Caki2 (cell line): ENCODE measurements at places on chromosomes 1 and 21. TPM values are rescaled to one million over a fixed set of nuclear protein-coding genes. Genes with fewer than 3 reads are reported as not detected.

- DNase-seq: no peak
These were observed 96.6 kb downstream of the SEC16B start for GRCh38 chr1:177873238-177873637.

DNA sequence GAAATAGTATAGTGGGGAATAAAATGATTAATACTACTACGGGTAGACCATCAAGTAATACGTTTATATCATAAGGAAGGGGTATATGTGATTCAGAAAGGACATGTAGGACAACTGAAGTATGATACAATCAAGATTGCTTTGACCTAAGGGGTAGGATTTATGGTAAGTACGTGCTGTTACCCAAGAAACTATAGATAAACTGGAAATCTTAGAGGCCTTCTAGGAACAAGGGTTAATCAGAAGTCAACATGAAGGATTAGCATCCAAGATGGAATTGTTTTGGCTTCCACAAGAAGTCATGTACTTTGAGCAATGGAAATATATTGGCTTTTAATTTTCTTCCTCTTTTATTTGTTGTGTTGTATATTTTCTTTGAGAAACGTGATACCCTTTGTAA is 13.2 kb upstream of the ZMYM4 start:
- no peak for DNase-seq

DNA sequence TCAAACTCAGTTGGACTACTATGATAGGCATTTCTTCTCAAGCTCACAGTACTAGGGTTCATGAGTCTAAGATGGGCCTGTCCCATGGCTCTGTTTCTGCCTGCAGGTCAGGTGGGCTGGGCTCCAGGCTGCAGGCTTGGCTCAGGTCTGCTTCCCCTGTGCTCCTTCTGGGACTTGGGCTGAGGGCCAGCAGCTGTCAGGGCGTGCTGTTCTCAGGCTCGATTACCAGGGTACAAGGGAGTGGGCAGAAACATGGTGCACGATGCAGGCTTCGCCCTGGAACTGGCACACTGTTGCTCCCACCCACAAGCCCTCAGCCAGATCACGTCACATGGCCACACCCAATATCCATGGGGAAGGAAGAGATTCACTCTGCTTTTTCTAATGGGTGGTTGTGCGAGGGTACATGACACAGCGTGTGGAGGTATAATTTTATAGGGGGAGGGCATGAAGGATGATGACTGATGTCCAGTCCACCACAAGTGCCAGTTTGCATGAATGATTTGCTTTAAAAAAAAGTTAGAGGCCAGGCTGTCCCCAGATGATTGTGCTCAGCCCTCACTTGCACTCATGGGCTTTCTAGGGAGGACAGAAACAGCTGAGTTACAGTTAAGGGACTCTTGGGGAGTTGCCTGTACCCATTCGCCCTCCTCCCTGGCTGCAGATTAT is 118.0 kb downstream of the ACTL8 start:
- DNase-seq: no peak

- DNase-seq: no peak
These were observed 11.9 kb upstream of the TAL1 start for GRCh38 chr1:47243910-47244309.

DNA sequence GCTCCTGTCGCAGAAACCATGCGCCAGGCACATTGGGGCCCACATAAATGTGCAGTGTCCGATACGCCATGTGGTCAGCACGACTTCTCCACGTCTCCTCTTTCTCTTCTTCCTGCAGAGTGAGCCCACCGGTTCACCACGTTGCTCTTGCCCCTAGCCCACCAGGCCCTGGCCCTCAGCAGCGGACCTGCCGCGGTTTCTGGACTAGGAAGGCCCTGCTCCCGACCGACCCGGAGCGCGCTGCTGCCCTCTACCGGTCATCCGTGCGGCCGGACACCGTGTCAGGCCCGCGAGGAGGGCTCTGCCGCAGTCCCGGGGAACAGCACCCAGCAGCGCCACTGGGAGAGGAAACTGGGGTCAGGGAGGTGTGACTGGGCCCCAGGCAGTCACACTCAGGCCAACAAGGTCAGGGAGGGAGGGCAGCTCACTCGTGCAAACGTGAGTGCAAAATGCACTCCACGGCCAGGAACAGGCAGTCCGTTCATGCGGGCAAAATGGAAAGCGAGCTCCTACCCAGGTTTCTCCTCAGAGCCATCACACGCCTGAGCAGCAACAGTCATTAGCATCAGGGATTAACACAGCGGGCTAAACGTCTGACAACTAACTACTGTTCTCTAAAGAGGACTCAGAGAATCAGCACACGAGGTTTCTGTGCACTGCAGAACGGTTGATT is 13.7 kb downstream of the TLR5 start:
- DNase-seq: no peak

- DNase-seq: no peak
These were observed 214.4 kb downstream of the SLC35F3 start for GRCh38 chr1:234118911-234119310.

- DNase-seq: no peak
These were observed 70.4 kb downstream of the MPZL1 start for GRCh38 chr1:167792188-167792565.

- DNase-seq: no peak
These were observed 55.9 kb downstream of the C1orf87 start for GRCh38 chr1:60017508-60018205.

GRCh38 chr1:68103884-68104554 is 53.6 kb upstream of the DIRAS3 start:
- DNase-seq: no peak

GRCh38 chr1:24155011-24155782 is 12.3 kb upstream of the IL22RA1 start:
- no peak for DNase-seq

IRF6 gene
- not detected in 2 replicates for total RNA-seq

FCRL2 gene
- not detected in 2 replicates for total RNA-seq

GNG12 gene
- total RNA-seq: 41.9 and 60.4 TPM in 2 replicates

UMODL1 gene
- not detected in 2 replicates for total RNA-seq

CD101 gene
- total RNA-seq: 0.30 TPM in 1 of 2 replicates, not detected in the other

CCDC30 gene
- total RNA-seq: 0.17 and 2.6 TPM in 2 replicates
